ENCODE measurements at places on chromosomes 12 and 14. TPM values are rescaled to one million over a fixed set of nuclear protein-coding genes. Genes with fewer than 3 reads are reported as not detected.

The SSTR1 gene
- total RNA-seq = 4.0 TPM

DNA sequence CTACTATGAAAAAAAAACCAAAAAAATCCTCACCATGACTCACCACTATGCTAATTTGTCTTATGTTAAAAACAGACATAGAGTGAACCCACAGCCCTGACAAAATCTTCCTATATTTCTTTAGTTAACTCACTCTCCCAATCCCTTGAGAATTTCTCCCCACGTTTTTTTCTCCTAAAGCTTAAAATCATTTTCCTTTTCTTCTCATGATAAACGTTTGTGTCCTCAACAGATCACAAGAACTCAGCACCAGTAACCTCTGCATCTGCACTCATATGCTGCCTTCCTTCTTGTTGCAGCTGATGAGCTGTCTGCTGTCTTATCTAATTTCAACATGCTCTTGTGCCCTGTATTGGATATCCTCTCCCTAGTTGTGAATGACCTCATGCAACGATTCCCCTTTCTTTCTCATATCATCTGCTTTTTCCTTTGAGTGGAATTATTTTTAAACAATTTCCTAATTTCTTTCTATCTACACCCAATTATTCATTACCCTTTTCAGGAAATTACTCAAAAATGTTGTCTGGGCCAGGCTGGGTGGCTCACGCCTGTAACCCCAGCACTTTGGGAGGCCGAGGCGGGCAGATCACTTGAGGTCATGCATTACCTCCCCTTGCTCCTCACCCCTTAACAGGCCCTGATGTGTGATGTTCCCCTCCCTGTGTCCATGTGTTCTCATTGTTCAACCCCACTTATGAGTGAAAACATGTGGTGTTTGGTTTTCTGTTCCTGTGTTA, 427.5 kb upstream of the MGAT4C start:
- no peak for DNase-seq
- H3K27me3 ChIP-seq = no peaks in the 10 kb centered on the region
- no peak overlapping the region for H3K27ac ChIP-seq
- no peak overlapping the region for H3K4me3 ChIP-seq

DNA sequence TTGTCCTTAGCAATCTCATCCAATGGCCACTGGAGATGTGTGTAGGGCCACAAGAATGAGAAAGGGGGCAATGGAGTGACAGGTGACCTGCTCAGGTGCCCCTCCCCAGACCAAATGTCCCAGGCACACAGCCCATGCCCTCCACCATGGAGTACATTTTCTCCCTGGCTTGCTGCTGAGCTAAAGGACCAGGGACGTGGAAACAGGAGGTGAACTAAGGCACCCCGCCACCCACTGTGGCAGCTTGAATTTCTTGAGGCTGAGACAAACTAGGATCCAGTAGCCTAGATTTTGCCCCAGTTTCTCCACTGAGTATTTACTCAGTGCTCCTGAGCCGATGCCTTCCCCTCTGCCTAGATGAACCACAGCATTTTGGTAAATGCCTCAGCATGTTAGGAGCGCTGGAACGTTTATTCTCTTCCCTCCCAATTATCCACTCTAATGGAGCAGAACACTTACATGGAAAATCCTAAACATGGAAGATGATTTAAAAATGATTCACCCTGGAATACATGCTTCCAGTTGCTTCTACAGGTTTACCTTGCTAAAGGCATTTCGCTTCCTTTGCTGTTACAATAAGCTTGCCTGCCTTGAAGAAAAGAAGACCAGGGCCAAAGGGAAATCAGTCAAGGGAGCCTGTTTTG, 198.0 kb downstream of the ZFP36L1 start:
- H3K27ac ChIP-seq = no peak overlapping the region
- DNase-seq = no peak
- peaks cover 31% of the 10 kb centered on the region for H3K4me1 ChIP-seq
- no peak overlapping the region for H3K4me3 ChIP-seq
- no peaks in the 10 kb centered on the region for H3K36me3 ChIP-seq

The CARMIL3 gene
- total RNA-seq = 4.9 TPM

DNA sequence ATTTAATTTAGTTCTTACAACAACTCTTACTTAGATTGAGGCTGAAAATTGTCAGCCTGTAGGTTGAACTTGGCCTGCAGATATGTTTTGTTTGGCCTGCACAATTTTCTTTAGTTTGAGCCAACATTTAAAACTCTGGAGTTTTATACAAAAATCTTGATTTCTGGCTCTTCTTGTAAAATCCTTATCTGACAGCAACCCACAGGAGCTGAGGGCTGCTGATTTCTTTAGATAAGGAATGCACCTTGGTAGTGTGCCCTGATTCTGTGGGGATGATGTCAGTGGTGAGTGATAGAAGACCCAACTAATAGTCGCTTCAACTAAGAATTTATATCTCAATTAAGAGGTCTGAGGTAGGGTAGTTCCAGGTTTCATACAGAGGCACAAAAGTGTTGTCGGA, 49.5 kb downstream of the SOCS2 start:
- no peak overlapping the region for H3K27ac ChIP-seq
- DNase-seq = no peak
- H3K4me3 ChIP-seq = no peak overlapping the region
- H3K27me3 ChIP-seq = no peaks in the 10 kb centered on the region
- H3K36me3 ChIP-seq = no peaks in the 10 kb centered on the region
- no peaks in the 10 kb centered on the region for H3K4me1 ChIP-seq

- no peak overlapping the region for H3K27ac ChIP-seq
- H3K4me1 ChIP-seq = no peaks in the 10 kb centered on the region
- H3K36me3 ChIP-seq = no peaks in the 10 kb centered on the region
Observed at GRCh38 chr14:99378782-99379214, 101.9 kb downstream of the SETD3 start.

- DNase-seq = no peak
- no peak overlapping the region for H3K27ac ChIP-seq
- peaks cover 17% of the 10 kb centered on the region for H3K27me3 ChIP-seq
Observed at GRCh38 chr12:107491856-107492255, 193.7 kb upstream of the PWP1 start.

- no peak for DNase-seq
- peaks cover 9% of the 10 kb centered on the region for H3K4me1 ChIP-seq
- H3K27me3 ChIP-seq = peaks cover 71% of the 10 kb centered on the region
- H3K36me3 ChIP-seq = no peaks in the 10 kb centered on the region
- no peak overlapping the region for H3K4me3 ChIP-seq
Observed at GRCh38 chr12:2696136-2696535, 98.6 kb upstream of the FKBP4 start.

Data from progenitor cell of endocrine pancreas (in vitro differentiated cells).